ENCODE measurements at places on chromosomes 6 and 20. TPM values are rescaled to one million over a fixed set of nuclear protein-coding genes. Genes with fewer than 3 reads are reported as not detected.

DNA sequence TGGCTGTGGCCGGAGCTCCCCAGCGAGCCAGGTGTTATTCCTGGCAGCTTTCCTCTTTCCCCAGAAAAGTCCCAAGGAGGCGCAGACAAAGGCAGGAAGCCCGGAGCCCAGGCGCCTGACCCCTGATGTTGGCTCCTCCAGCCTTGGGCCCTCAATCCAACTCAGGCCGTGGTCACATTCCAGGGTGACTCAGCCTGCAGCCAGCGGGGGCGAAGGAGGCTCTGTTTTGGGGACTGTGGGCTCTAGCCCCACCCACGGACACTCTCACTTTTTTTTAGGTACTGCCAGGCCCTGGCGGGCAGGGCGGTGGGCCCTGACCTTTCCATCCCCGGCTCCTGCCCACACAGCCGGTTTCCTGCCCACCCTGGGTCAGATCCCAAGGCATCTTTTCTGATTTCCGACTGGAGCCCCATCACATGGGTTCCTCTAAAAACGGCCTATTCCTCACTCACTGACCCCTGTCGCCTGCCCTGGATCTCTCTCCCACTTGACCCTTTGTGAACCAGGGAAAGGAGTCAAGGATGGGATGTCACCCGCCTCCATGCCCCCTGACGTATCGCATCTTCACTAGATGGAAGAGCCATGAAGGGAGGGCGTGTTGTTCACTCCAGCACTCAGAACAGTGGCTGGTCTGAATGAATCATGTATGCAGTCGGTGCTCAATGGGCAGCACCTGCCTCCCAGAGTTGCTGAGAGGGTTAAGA is 5.5 kb downstream of the PTGIS start:
- peak overlapping the region; percentile 91 for H3K27ac ChIP-seq
- no peaks in the 10 kb centered on the region for H3K27me3 ChIP-seq
- no peaks in the 10 kb centered on the region for H3K36me3 ChIP-seq
- DNase-seq: peak; percentile 94
- H3K4me1 ChIP-seq: peaks cover 41% of the 10 kb centered on the region

DNA sequence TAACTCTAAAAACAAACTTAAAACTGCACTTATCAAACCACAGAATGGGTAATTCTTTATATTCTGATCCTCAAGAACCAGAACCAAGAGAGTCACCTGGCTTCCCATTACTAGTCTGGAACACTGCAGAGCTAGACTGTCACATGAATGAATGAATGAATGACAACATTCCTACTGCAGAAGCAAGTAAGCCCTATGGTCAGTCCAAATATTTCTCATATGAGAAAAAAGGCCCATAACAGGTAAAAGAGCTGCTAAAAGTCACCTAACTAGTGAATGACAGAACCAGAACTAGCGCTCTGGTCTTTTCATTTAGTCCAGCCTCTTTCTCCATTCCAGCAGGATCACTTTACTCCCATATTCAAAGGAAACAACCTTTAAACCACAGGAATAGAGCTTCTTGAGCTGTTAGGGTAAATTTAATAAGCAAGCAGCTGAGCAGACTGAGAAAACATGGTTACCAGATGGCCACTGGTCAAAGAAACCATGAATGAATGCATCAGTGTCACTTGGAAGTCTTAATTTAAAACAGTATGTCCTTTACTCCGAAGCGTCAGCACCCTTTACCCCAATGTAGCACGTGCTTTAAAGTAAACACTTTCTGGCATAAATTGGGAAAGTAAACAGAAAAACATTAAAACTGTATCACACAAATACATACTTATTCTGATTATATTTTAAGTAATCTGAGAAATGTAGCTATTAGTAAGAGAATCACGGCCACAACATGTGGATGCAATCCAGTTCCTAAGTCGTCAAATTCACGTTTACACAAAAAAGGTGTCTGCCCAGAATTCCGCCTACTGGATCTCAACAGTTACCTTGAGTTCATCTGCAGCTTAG is 1.4 kb downstream of the PREP start:
- no peaks in the 10 kb centered on the region for H3K27me3 ChIP-seq
- no peak overlapping the region for H3K27ac ChIP-seq
- H3K36me3 ChIP-seq: no peaks in the 10 kb centered on the region
- H3K4me3 ChIP-seq: peak overlapping the region; percentile 87

DNA sequence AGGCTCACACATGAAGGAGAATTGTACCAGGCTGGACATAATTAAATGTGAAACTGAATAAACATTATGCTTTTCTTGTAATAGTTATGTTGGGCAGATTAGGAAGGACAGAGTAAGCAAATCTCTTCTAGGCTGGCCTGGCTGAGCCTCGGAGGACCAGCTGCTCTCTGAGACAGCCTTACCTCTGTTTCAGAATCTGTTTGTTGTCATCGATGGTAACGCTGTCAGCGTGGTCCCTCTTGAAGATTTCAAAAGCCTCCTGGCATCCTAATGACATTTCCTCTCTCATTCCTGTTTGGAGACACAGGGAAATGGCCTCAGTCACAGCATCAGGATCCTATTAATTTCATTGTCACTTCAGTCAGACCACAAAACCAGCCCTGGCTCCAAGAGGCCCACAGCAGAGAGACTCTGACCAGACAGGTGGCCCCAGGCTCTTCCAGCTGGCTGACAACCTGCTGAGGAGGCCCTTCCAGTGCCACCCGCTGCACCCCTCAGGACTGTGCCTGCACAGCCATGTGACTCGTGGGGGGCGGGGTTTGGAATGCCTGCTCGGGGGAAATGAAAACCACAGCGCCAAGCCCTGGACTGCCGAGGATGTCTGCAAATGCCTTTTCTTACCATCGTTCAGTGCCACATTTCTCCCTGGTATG is 108.5 kb upstream of the KCNK16 start:
- H3K4me1 ChIP-seq: peaks cover 17% of the 10 kb centered on the region
- no peaks in the 10 kb centered on the region for H3K27me3 ChIP-seq
- H3K4me3 ChIP-seq: no peak overlapping the region
- no peaks in the 10 kb centered on the region for H3K36me3 ChIP-seq
- peak overlapping the region; percentile 51 for H3K27ac ChIP-seq

DNA sequence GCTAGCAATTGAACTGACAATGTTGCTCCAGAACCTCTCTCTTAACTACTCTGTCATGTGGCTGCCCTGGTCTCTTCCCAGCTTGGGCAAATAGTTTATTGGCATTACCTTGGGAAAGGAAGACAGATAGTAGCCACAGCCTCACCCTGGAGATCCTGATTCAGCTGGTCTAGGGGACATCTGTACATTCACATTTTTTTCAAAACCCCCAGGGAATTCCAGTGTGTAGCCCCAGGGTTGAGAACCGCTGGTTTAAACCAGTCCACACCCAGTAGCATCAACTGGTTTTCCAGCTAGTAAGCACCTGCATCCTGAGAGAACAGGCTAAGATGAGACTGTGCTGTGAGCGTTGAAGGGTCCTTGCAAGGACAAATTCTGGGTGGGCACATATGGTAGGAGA is 9.6 kb downstream of the SCUBE3 start:
- H3K36me3 ChIP-seq: no peaks in the 10 kb centered on the region
- H3K4me3 ChIP-seq: no peak overlapping the region
- no peaks in the 10 kb centered on the region for H3K27me3 ChIP-seq
- no peak overlapping the region for H3K27ac ChIP-seq

- no peaks in the 10 kb centered on the region for H3K36me3 ChIP-seq
- H3K27me3 ChIP-seq: no peaks in the 10 kb centered on the region
- no peak overlapping the region for H3K4me3 ChIP-seq
- no peaks in the 10 kb centered on the region for H3K4me1 ChIP-seq
- no peak overlapping the region for H3K27ac ChIP-seq
These were observed 458.4 kb downstream of the GRIK2 start for GRCh38 chr6:101851911-101852310.

DNA sequence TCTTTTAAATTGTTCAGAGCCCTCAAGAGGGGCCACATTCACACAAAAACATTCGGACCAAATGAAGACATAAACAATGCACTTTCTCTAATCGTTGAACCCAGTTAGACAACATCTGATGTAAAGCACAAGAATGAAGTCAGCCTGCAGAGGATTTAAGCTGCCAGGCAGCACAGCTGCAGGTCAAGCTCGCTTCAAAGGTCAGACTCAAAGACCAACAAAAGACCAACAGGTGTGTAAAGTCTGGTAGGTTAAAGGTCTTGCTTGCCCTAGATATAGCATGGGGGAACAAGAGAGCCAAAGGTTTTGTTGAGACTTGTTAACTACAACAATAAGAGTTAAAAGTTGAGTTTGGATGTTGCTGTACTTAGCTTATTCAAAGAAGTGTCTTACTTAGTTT is 26.7 kb upstream of the MYLIP start:
- H3K4me1 ChIP-seq: no peaks in the 10 kb centered on the region
- no peak for DNase-seq
- H3K4me3 ChIP-seq: no peak overlapping the region
- no peaks in the 10 kb centered on the region for H3K27me3 ChIP-seq
- H3K36me3 ChIP-seq: no peaks in the 10 kb centered on the region
- H3K27ac ChIP-seq: no peak overlapping the region

GRCh38 chr6:108763931-108764579 is 84.2 kb upstream of the ARMC2 start:
- H3K36me3 ChIP-seq: no peaks in the 10 kb centered on the region
- no peaks in the 10 kb centered on the region for H3K27me3 ChIP-seq
- DNase-seq: no peak
- no peak overlapping the region for H3K27ac ChIP-seq
- no peak overlapping the region for H3K4me3 ChIP-seq

DNA sequence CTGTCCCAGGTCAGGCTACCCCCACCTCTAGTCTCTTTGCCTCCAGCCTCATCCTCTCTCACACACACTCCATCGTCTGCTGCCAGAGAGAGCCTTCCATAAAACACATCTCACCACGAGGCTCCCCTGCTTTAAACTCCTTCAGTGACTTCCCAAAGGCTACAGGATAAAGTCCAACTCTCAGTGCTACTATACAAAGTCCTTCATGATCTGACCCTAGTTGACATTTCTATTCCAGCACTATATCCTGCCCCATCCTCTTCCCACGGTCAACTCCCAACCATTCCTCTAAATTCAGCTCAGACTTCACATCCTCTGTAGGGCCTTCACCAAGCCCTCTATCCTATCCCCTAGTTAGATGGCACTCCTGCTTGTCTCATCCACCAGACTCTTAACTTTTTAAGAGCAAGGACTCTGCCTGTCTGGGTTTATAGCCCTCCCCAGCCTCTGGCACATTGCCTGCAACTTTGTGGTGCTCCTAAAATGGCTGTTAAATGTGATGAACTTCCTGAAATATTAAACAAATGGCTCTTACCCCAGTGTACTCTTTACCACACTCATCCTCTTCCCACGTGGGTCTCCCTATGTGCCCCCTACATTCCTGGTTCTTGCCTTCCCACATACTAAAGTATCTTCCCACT is 36.1 kb downstream of the KIF16B start:
- H3K27me3 ChIP-seq: no peaks in the 10 kb centered on the region
- peaks cover 6% of the 10 kb centered on the region for H3K4me1 ChIP-seq
- H3K27ac ChIP-seq: no peak overlapping the region
- no peaks in the 10 kb centered on the region for H3K36me3 ChIP-seq

GRCh38 chr6:13282393-13283069 is 45.8 kb downstream of the TBC1D7 start:
- no peaks in the 10 kb centered on the region for H3K36me3 ChIP-seq
- H3K27me3 ChIP-seq: no peaks in the 10 kb centered on the region
- no peak for DNase-seq
- H3K4me3 ChIP-seq: no peak overlapping the region
- no peaks in the 10 kb centered on the region for H3K4me1 ChIP-seq

DNA sequence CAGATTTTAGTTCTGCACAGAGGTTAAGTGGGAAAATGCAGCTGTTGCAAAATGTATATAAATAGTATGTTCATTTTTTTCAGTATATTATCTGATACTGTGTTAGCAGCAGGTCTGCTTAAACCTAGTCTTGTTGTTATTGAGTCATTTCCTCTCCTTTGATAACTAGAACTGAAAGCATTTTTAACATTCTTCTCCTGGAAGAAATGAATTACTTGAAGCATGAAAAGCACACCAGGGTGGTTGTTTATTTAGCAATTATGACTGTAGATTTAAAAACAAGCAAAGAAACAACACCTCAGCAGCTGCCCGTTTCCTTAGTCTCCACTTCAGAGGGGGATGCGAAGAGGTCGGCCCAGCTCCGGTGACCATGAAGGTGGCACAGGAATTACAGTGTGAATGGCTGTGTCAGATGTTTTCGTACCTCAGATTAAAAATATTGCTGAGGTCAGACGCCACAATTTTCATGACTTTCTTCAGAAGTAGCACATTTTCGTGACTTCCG is 53.5 kb downstream of the GOPC start:
- no peaks in the 10 kb centered on the region for H3K4me1 ChIP-seq
- no peaks in the 10 kb centered on the region for H3K27me3 ChIP-seq
- no peak for DNase-seq
- no peak overlapping the region for H3K27ac ChIP-seq
- no peak overlapping the region for H3K4me3 ChIP-seq

GRCh38 chr6:170175644-170176135 is 115.2 kb downstream of the DLL1 start:
- DNase-seq: no peak
- H3K36me3 ChIP-seq: no peaks in the 10 kb centered on the region
- no peaks in the 10 kb centered on the region for H3K4me1 ChIP-seq
- no peak overlapping the region for H3K4me3 ChIP-seq
- no peak overlapping the region for H3K27ac ChIP-seq

GRCh38 chr20:9886227-9886626 is 47.4 kb upstream of the PAK5 start:
- no peaks in the 10 kb centered on the region for H3K27me3 ChIP-seq
- no peak overlapping the region for H3K27ac ChIP-seq
- no peak for DNase-seq

DNA sequence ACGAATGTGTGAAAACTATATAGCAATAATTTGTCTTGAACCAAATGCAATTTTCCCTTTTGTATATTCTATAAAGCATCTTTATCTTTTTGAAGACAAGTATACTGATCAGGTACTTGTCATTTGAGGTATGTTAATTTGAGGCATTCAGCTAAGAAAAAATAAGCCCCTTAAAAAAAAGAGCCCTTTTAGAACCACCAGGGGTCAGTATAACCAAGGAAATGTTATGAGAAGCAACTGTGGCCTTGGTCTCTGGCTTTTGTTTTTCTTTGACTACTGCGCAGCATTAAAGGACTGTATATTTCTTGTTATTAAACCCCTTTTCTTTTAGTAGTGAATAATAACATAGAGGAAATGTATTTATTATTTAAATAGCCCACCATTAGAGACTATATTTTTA is 43.1 kb downstream of the CD109 start:
- H3K27ac ChIP-seq: peak overlapping the region; percentile 38
- H3K4me3 ChIP-seq: no peak overlapping the region
- no peaks in the 10 kb centered on the region for H3K36me3 ChIP-seq

DNA sequence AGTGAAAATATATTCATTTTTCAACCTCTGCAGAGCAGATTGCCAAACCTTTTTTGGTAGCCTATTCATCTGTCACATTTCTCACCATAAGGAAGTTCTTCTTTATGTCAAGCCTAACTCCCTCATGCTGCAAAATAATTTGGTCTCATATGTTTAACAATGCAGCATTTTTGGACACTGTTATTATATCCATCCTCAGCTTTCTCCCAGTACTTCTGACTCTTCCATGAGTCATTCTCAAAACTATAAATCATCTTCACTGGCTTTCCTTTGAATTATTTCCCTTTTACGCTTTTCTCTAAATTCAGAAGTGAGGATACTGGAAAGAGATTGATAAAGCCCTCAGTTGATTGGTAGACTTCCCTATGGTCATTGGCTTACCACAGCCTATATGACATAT is 192.2 kb downstream of the TPBG start:
- DNase-seq: no peak
- no peak overlapping the region for H3K4me3 ChIP-seq
- H3K36me3 ChIP-seq: no peaks in the 10 kb centered on the region
- no peak overlapping the region for H3K27ac ChIP-seq

ROS1 gene
- total RNA-seq: not detected

PRSS35 gene
- 0.55 TPM for total RNA-seq

WDR46 gene
- 28.2 TPM for total RNA-seq

VGLL2 gene
- total RNA-seq: not detected

ADGRF4 gene
- total RNA-seq: not detected

KCNQ2 gene
- total RNA-seq: 0.95 TPM

MUCL3 gene
- not detected for total RNA-seq

EPM2A gene
- 67.1 TPM for total RNA-seq
